ENCODE measurements at places on chromosomes 12 and 14. TPM values are rescaled to one million over a fixed set of nuclear protein-coding genes. Genes with fewer than 3 reads are reported as not detected.

Gene HAL
- under 0.01 TPM for total RNA-seq

Gene CAPZA3
- not detected for total RNA-seq

Gene CCDC85C
- total RNA-seq = 15.9 TPM

Gene ADSS1
- total RNA-seq = 3.9 TPM

Gene GUCY2C
- total RNA-seq = not detected

Gene TUNAR
- total RNA-seq = not detected

Data from epithelial cell of umbilical artery (primary cell).